NCI-H460 (cell line): ENCODE measurements at places on chromosomes 11 and 22.
A peak's percentile ranks its signal among the peaks of the same experiment; 100 is the strongest.

GRCh38 chr22:17368554-17369438 lies 464 bp upstream of the CECR2 start:
- no peak for DNase-seq

DNA sequence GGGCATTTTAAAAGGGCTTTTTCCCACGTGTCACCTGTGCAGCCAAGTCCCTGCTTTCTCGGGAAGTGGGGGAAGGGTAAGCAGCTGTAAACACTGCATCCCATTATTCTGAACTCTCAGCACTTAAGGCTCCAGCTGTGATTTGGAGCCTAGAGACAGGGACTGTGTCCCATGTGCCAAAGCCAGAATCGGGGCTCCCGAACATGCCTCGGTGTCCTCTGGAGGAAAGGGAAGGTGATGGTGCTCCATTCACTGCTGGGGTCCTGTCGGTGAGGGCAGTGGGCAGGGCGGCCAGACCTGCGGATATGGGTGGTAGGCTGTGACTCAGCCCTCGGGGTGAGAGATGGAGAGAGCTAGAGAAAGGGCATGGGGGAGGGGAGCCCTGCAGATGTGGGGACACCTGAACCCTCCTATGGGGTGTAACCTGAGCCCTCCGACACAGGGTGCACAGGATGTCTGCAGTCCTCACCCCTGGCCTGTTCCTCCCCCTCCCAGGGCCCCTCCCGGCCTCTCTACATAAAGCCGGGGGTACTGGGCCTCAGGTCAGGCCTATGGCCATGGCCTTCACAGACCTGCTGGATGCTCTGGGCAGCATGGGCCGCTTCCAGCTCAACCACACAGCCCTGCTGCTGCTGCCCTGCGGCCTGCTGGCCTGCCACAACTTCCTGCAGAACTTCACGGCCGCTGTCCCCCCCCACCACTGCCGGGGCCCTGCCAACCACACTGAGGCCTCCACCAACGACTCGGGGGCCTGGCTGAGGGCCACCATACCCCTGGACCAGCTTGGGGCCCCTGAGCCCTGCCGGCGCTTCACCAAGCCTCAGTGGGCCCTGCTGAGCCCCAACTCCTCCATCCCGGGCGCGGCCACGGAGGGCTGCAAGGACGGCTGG lies 31.8 kb downstream of the CAPN1 start:
- no peak for DNase-seq

GRCh38 chr11:40380835-40381234 lies 1078.6 kb downstream of the LRRC4C start:
- DNase-seq: no peak

GRCh38 chr11:23856654-23857053 lies 640.2 kb upstream of the LUZP2 start:
- DNase-seq: peak; percentile 6

DNA sequence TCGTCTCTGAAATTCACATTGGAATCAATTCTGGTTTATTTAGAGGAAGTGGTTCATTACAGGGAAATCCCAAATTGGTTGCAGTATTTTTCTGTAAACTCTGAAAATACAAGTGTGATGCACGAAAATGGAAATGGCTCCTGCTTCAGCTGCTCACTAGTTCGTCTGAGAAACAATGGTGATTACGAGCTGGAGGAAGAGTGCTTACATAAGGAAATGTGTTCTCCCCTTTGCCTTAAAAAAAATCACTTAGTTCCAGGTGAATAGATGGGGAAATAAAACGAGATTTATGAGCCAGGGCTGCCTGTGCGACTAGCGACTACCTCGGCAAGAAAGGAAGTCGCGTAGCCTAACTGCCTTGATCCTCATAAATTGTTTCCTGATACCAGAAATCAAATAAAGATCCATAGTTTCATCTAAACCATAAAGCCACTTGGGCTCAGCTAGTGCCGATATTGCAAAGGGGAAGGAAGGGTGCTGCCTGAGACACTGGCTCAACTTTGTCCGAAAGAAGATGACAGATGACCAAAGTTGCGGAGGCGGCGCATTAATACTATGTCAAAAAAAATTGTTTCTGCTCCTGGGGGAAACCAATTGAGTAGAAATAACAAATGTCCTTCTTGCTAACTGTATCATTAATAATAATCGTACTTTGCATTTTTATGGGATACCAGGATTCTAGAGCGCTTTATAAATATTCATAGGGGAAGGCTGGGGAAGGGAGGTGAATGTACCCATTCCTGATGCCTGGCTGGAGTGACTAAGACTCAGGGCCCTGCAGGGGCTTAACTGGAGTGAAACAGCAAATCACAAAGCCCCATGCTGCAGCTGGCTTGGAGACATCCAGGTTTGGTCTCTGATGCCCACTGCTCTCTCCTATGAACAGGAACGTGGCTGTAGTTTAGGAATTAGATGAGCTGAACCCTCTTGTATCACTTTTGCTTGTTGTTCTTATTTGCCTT lies 185.7 kb downstream of the BLID start:
- DNase-seq: no peak

DNA sequence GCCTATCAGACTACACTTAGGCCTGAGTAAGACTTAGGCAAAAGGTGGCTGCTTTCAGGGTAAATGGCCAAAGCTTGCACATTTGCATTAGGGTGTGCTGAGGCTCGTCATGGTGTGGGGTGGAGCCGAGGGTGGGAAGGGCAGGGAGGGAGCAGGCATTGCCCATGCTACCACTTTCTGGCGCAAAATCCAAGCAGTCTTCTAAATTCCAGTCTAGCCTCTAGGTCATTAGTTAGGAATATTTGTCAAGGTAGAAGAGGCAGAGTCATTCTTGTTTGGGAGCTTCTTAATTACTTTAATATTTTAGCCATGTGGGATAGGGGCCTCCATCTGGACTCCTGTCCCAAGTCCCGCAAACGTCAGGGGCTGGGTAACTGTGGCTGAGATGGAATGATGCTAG lies 28.6 kb downstream of the SCUBE1 start:
- DNase-seq: no peak

DNA sequence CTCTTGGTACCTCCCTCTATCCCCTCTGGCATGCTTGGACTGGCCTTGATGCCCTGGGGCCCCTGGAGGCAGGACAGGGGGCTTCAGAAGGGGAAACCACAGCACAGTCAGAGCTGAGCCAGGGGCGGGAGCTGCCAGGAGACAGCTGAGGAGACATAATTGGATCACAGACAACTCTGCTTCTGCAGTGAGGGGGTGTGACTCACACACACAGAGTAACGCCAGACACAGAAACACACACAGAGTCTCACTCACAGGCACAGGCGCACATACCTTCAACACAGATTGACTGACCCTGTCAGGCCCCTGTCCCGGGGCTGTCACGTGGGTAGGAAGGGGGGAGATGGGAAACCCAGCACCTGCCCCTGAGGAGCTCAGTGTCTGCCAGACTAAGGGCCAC lies 20.6 kb downstream of the STARD10 start:
- DNase-seq: no peak

DNA sequence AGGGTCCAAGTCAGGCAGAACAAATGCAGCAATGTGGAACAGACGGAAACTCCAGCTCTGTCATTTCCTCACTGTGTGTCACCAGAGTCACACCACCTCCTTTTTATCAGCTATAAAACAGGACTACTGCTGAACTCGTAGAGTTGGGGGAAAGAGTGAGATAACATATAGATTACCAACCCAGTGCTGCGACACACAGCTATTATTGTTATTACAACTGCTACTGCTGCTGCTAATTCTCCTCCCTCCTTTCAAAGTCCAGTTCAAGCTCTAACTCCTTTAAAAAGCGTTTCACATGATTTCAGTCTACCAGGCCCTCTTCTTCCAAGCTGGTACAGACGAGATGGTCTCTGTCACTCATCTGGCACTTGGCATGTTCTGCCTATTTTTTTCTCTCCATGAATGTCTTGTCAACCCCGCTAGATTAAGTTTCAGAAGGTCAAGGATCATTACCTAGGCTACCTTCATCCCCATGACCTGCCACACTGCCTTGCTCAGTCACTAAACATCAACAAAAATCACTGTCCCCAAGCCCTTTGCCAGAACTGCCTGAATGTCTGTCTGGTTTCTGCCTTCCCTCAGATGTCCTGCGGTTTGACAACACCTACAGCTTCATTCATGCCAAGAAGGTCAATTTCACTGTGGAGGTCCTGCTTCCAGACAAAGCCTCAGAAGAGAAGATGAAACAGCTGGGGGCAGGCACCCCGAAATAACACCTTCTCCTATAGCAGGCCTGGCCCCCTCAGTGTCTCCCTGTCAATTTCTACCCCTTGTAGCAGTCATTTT lies 3.7 kb upstream of the MTFP1 start:
- no peak for DNase-seq
